Activated T-helper 1 cell treated with anti-CD3 and anti-CD28 coated beads, Interleukin-12 subunit alpha, Interleukin-12 subunit beta, Interleukin-2, Interleukin-4 antibody, amounts not matched to agents 30 ng/mL and 10 ng/mL and 1 ng/mL, durations not matched to agents 14 hours and 24 hours and 36 hours (primary cell): ENCODE measurements at places on chromosomes 2 and 18. TPM values are rescaled to one million over a fixed set of nuclear protein-coding genes. Genes with fewer than 3 reads are reported as not detected.

DNA sequence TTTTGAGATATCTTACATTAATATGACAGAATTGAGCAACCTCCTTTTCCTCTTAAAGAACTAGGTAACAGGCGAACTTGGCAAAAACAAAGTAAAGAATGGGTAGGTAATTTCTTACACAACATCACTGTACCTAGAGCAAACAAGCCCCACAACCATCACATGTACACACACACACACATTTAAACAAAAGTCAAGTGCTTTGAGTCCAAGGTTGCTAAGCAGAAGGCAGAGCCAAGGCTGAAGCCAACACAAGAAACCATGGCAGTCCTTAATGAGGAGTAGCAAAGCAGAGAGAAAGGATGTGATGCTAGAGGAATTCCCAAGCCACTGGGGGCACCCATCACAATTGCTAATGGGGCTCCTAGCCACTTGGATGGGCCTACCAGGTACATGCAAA is 164.1 kb downstream of the PAX3 start:
- no peaks in the 10 kb centered on the region for H3K27me3 ChIP-seq
- no peaks in the 10 kb centered on the region for H3K36me3 ChIP-seq
- H3K27ac ChIP-seq = no peak overlapping the region
- H3K4me1 ChIP-seq = no peaks in the 10 kb centered on the region

GRCh38 chr18:43022874-43023273 is 92.6 kb downstream of the RIT2 start:
- H3K27ac ChIP-seq = no peak overlapping the region
- no peaks in the 10 kb centered on the region for H3K4me1 ChIP-seq
- H3K36me3 ChIP-seq = no peaks in the 10 kb centered on the region
- no peaks in the 10 kb centered on the region for H3K27me3 ChIP-seq
- no peak overlapping the region for H3K4me3 ChIP-seq
- DNase-seq = no peak

Gene SOX11
- total RNA-seq = not detected in 2 replicates

- H3K4me1 ChIP-seq = peaks cover 12% of the 10 kb centered on the region
- no peak overlapping the region for H3K27ac ChIP-seq
- no peak overlapping the region for H3K4me3 ChIP-seq
Observed at GRCh38 chr2:74944987-74945787, 13.3 kb upstream of the POLE4 start.

DNA sequence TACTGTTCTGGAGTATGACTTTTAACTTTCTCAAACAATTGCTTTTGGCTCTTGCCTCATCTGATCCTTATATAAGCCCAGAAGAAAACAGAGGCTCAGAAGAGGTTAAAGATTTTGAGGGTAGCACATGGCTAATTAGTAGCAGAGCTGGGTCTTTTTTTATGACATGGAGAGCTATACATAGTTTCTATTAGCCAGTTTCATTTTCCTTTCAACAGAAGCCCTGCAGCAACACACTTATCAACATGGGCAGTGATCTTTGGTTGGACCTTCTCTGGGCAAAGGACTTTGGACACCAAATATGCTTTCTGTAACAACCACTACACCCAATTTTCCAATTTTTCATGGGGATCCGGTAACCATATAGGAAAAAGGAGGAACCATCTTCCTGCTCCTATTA is 64.9 kb downstream of the NCKAP5 start:
- no peak overlapping the region for H3K4me3 ChIP-seq
- H3K4me1 ChIP-seq = no peaks in the 10 kb centered on the region

- H3K27me3 ChIP-seq = no peaks in the 10 kb centered on the region
- no peaks in the 10 kb centered on the region for H3K36me3 ChIP-seq
- no peak overlapping the region for H3K27ac ChIP-seq
- no peaks in the 10 kb centered on the region for H3K4me1 ChIP-seq
- H3K4me3 ChIP-seq = no peak overlapping the region
Observed at GRCh38 chr2:212441141-212441540, 97.5 kb downstream of the ERBB4 start.

Gene SLC39A6
- 53.5 and 54.4 TPM in 2 replicates for total RNA-seq

DNA sequence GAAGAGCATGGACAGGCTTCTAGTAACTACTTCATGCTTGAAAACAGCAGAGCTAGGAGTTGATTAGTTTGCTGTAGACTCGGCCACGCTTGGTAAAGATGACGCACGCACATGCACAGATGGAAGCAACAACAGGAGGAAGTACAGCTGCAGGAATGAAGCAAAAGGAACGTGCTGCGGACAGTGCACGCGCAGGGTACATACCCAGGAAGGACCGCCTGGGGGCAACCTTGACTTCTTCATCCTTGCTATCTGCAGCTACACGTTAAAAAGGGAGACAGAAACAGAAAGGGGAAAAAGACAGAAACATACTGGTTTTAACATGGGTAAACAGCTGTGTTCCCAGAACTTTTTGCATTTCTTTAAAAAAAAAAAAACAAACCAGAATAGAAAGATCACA is 17.7 kb downstream of the SLC66A2 start:
- H3K4me1 ChIP-seq = no peaks in the 10 kb centered on the region
- H3K4me3 ChIP-seq = no peak overlapping the region
- DNase-seq = no peak
- no peaks in the 10 kb centered on the region for H3K27me3 ChIP-seq

DNA sequence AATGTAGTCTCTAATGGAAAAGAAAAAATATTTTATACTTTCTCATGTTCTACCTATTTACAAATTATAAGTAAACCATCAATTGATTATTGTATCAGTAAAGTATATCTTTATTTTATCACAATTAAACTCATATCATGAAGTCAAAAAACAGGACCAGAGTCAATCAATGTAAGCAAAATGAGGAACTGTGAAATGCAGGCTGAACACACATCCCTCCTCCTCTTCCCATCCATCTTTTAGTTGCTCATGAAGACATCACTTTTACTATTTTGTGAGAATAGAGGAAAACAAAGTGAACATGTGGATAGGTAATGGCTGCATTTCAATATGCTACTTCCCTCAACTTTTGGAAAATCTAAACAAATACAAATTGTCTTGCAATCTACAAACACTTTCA is 188.8 kb upstream of the PGAP1 start:
- peaks cover 18% of the 10 kb centered on the region for H3K4me1 ChIP-seq
- no peak for DNase-seq
- no peak overlapping the region for H3K27ac ChIP-seq
- peaks cover 23% of the 10 kb centered on the region for H3K36me3 ChIP-seq

DNA sequence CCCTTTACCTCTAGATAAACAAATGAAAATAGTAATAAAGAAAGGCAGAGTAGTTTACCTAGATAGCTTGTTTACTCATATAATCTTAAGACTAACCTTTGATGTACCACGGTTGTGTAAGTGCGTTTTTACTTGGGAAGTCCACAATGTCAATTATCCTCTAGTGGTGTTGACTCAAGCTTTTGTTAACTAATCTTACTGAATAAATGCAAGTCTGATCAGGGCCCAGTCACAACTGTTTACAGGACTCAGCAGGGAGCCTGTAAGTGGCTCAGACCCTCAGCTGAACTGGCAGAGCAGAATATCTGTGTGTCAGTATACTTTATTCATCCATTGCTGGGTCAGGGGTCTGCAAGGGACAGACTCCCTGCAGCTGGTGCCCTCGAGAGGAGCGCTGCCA is 98.1 kb upstream of the ACAA2 start:
- no peak for DNase-seq
- no peak overlapping the region for H3K27ac ChIP-seq
- H3K36me3 ChIP-seq = no peaks in the 10 kb centered on the region
- no peaks in the 10 kb centered on the region for H3K4me1 ChIP-seq
- H3K27me3 ChIP-seq = peaks cover 2% of the 10 kb centered on the region
- H3K4me3 ChIP-seq = no peak overlapping the region

DNA sequence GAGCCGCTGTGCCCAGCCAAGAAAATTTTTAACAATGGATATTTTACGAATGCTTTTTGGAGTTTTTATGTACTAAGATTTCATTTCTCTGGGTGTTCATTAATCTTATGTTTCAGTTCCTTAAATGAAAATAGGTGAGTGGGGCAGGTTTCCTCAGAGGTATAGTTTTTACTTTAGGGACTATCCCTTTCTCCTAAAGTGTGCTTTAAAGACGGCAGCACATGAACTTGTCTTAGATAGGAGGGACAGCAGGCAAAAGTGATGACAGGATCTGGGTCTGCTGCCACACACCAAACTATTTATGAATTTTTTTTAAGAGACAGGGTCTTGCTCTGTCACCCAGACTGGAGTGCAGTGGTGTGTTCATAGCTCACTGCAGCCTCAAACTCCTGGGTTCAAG is 8.0 kb upstream of the REL start:
- H3K36me3 ChIP-seq = peaks cover 10% of the 10 kb centered on the region
- no peak for DNase-seq
- H3K27ac ChIP-seq = no peak overlapping the region
- no peaks in the 10 kb centered on the region for H3K27me3 ChIP-seq

GRCh38 chr2:12433626-12433990 is 283.1 kb upstream of the TRIB2 start:
- H3K27me3 ChIP-seq = no peaks in the 10 kb centered on the region
- H3K4me1 ChIP-seq = peaks cover 63% of the 10 kb centered on the region
- no peak overlapping the region for H3K27ac ChIP-seq
- H3K4me3 ChIP-seq = no peak overlapping the region

Gene CLEC4F
- 0.10 TPM in 1 of 2 replicates, not detected in the other for total RNA-seq

Gene ERMN
- total RNA-seq = 2.1 and 2.4 TPM in 2 replicates

DNA sequence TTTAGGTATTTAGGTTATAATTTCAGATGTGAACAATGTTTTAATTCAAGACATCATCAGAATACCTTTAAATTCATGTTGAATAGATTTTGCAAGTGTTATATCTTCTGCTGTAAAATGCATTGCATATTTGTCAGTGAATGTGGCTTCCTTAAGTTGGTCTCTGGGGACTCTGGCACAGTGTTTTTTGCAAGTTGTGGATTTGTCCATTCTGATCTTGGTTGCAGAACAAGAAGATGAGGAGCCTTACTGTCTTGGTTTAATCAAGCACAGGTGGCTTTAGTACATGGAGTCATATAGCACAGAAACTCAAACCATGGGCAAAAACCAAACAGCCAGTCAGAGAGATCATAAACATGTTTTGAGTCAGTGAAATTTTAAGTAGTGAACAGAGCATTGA is 135.7 kb downstream of the ARHGAP28 start:
- no peak overlapping the region for H3K27ac ChIP-seq
- no peak overlapping the region for H3K4me3 ChIP-seq
- no peaks in the 10 kb centered on the region for H3K27me3 ChIP-seq
- no peaks in the 10 kb centered on the region for H3K36me3 ChIP-seq
- H3K4me1 ChIP-seq = no peaks in the 10 kb centered on the region
- no peak for DNase-seq

Gene C2orf80
- not detected in 2 replicates for total RNA-seq

Gene ANKRD36C
- total RNA-seq = 52.9 and 56.9 TPM in 2 replicates

DNA sequence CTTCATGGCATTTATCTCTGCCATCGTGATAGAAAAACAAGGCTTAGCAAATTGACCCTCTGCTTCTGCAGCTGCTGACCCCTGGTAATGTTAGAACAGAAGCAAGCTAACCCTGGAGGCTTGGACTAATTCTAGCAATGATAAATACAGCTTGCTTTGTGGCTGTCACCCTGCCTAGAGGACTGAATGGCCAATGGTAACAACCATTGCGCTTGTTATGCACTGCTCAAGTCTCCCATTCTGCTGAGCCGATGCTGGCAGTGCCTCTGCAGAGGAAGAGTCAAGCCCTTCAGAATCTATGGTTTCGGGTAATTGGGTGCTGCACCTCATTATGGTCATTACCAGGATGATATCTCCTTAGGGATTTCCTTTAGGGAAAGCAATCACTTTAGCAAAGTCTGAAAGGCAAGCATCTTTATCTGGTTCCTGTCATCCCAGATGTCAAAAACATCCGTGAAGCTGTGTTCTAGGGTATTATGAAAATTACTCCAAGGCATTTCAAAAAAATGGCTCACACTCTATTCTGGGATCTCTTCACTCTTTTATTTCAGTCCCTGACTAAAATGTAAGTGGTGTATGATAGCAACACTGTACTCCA is 186.8 kb upstream of the DLGAP1 start:
- H3K4me3 ChIP-seq = no peak overlapping the region
- no peak overlapping the region for H3K27ac ChIP-seq
- H3K4me1 ChIP-seq = no peaks in the 10 kb centered on the region
- H3K27me3 ChIP-seq = no peaks in the 10 kb centered on the region

DNA sequence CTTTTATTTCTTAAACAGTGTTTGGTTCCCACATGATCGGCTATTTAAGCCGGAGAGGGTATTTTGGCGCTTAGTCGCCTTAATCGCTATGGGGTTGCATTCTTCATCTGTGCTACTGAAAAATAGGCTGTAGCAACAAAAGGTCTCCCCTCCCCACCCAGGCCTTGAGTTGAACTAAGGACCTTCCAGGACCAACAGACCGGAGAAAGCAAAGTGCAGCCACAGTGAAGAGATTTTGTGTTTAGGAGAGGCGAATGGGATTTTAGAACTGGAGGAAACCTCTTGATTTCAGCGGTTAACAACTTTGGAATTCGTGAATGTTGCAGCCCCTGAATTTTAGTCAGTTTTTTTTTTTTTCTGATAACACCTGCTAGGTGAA is 1.4 kb downstream of the ITGA6 start:
- peaks cover 13% of the 10 kb centered on the region for H3K36me3 ChIP-seq
- H3K27ac ChIP-seq = no peak overlapping the region
- DNase-seq = no peak
- peak overlapping the region; percentile 81 for H3K4me3 ChIP-seq
- H3K27me3 ChIP-seq = peaks cover 34% of the 10 kb centered on the region
- H3K4me1 ChIP-seq = peaks cover 59% of the 10 kb centered on the region

- H3K4me3 ChIP-seq = peak overlapping the region; percentile 67
- H3K4me1 ChIP-seq = peaks cover 4% of the 10 kb centered on the region
- DNase-seq = no peak
- no peaks in the 10 kb centered on the region for H3K36me3 ChIP-seq
- no peak overlapping the region for H3K27ac ChIP-seq
Observed at GRCh38 chr2:20667531-20668401, 822 bp downstream of the GDF7 start.

Gene OBSL1
- 0.21 and 0.24 TPM in 2 replicates for total RNA-seq

DNA sequence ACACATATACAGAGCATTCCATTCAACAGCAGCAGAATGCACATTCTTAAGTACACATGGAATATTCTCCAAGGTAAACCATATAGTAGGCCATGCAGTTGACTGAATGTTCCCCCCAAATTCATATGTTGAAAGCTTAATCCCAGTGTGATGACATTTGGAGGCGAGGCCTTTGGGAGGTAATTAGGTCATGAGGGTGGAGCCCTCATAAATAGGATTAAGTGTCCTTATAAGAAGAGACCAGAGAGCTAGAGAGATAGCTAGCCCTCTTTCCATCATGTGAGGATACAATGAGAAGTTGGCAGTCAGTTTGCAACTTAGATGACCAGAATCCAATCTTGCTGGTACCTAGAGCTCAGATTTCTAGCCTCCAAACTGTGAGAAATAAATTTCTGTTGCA is 27.6 kb downstream of the TMEM185B start:
- peaks cover 11% of the 10 kb centered on the region for H3K36me3 ChIP-seq
- no peak overlapping the region for H3K4me3 ChIP-seq
- peaks cover 20% of the 10 kb centered on the region for H3K27me3 ChIP-seq
- H3K4me1 ChIP-seq = no peaks in the 10 kb centered on the region
- no peak for DNase-seq

Gene CD302
- total RNA-seq = 0.44 and 0.47 TPM in 2 replicates

- peaks cover 16% of the 10 kb centered on the region for H3K4me1 ChIP-seq
- H3K27me3 ChIP-seq = peaks cover 19% of the 10 kb centered on the region
- no peaks in the 10 kb centered on the region for H3K36me3 ChIP-seq
- DNase-seq = no peak
- H3K27ac ChIP-seq = peak overlapping the region; percentile 70
Observed at GRCh38 chr2:162343492-162343823, 474 bp upstream of the GCA start.

- peaks cover 8% of the 10 kb centered on the region for H3K36me3 ChIP-seq
- peak overlapping the region; percentile 33 for H3K4me3 ChIP-seq
- DNase-seq = no peak
- H3K27me3 ChIP-seq = peaks cover 70% of the 10 kb centered on the region
- peaks cover 52% of the 10 kb centered on the region for H3K4me1 ChIP-seq
- peak overlapping the region; percentile 61 for H3K27ac ChIP-seq
Observed at GRCh38 chr2:172100080-172100934, 2.4 kb downstream of the DLX2 start.
